ENCODE measurements at places on chromosomes 3 and 15.

DNA sequence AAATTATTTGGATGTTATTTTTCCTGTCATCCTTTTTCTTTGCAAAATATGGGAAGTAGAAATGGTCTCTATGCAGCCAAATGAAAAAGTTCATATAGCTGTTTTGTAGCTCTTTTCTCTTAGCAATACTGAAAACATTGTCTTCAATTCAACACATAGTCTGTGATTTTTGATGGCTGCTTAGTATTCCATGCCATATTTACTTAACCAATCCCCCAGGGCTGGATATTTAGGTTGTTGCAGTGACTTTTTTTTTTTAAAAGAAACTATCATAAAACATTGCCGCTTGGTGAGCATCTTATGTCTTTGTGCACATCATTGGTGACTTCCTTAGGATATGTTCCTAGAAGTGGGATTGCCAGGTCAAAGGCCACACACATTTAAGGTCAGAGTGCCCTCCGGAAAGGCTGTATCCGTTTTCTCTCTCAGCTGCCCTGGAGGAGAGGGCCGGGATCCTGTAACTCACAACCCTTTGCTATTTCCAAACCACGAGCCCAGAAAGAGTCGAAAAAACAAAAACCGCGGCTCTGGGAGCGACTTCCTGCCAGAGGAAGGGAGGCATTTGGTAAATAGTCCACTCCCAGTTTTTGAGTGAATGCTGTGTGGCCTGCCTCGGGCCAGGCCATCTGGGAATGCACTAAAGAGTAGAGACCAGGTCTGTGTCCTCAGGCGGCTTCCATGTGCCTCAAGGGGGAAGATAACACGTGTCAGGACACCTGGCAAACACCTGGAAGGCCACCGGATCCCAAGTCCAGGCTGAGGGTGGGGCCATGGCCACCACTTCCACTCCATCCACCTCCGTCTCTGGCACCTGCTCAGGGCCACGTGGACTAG is 41.9 kb downstream of the SMAD6 start:
- no peak for DNase-seq

DNA sequence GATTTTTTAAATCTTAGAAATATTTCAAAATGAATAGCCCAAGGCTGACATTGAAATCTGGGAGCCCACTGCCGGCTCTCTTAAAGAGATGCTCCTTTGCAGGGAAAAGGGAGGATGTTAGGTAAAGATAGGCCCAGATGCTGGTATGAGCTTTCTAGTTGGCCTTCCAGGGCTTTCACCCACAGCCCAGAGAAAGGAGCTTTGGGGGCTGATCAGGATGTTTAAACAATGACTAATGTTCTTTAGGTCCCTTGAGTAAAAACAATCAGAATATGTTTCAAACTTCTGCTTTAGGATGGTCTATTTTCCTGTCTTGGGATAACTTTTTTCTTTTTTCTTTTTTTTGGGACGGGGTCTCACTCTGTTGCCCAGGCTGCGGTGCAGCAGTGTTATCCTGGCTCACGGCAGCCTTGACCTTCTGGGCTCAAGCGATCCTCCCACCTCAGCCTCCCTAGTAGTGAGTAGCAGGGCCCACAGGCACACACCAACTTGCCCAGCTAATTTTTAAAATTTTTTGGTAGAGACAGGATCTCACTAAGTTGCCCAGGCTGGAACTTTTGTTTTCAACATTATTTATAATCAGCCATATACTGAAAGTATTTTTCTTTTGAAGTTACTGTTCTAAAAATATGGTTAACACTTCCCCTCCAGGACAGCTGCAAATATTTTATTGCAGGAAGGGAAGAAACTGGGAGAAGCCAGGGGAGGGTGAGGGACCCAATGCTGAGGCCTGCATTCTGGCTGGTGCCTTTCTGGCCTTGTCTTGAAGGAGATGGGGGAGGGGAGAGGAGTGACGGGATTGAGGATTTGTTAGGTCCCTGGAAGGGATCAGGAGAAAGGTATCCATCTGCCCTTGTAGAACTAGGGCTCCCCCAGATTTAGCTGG is 70.1 kb downstream of the TRAK1 start:
- no peak for DNase-seq

- DNase-seq: no peak
Observed at GRCh38 chr15:68994149-68994548, 20.3 kb upstream of the NOX5 start.

- DNase-seq: no peak
Observed at GRCh38 chr15:31338318-31338878, 11.8 kb downstream of the KLF13 start.

DNA sequence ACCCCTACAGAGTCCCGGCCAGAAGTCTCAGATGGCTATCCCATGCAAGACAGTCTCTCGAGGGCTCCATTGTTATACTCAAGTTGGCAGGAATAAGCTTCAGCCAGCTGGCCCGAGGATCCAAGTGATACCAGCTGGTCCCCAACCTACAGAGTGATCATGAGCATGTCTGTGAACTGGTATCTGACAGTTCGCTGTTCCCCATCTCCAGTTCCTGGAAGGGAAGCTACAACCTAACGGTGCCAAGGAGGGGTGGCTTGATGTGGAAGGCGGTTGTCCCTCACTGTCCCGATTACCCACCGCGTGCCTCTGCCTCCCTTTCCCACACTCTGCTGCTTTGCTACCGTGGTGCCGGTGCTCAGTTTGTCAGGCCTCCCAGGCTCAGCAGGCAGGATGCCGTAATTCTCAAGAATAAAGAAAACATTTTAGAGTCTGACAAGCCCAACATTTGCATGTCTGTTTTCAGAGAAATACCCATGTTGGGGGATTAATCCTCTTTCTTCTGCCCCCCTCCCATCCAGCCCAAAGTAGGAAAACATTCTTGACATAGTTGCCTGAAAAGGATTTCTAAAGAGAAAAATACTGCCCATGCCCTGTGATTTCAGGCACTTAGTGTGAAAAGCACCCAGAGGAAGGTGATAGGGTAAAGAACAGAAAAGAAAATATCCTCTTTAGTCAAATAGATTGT is 49.4 kb upstream of the HES1 start:
- no peak for DNase-seq

DNA sequence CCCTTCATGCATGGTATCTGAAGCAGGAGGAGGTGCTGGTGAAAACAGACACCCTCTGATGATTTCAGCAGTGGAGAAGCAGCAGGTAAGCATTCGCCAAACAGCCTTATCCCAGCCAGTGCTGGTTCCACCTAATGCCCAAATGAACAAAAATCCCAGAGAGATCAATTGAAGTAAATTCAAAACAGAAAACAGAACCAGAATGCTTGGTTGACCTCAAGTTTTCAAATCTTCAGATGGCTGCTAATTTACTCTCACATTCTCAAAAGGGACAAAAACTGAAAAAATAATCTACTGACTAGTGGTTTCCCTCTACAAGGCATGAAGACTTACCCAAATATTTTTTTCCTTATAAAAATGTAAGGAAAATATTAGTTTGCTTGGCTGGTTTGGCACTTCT is 87.0 kb upstream of the MYO5C start:
- DNase-seq: no peak

- DNase-seq: no peak
Observed at GRCh38 chr15:22952796-22953579, 27.2 kb downstream of the CYFIP1 start.

DNA sequence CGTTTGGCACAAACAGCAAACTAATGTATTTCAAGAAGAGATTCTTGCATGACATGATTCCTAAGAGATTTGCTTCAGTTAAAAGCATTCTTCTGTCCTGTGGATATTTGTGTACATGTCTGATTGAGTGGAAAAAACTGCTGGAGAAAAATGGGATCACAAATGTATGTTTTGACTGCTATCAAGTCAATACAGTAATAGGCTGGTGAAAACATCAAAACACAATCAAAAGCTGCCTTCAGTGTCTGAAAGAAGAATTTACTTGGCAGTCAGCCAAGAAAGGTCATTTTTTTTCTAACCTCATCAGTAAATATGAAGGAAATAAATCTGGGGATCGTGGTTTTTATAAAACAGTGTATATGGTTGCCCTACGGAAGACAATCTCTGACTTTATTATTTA is 1214.8 kb downstream of the NSUN3 start:
- DNase-seq: no peak

GRCh38 chr3:101388706-101389105 is 68.3 kb upstream of the IMPG2 start:
- DNase-seq: no peak

DNA sequence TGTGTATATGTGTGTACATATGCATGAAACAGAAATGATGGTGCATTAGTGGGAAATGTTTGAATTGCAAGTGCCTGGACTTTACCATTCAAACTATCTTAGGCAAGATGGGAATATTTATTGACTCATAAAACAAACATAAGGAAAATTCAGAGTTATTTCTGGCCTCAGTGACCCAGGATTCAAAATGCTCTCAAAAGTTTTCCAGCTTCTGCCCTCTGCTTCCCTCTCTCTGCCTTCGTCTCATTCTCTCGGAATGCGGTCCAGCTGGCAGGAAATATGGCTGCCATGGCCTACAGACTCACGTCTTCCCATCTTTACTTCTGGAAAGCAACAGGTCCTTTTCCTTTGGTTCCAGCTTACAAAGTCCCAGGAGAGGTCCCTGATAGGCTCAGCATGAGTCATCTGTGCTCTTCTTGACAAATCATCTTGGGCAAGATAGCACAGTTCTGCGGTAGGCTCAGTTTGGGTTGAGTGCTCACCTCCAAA is 8.7 kb upstream of the ZNF774 start:
- no peak for DNase-seq

DNA sequence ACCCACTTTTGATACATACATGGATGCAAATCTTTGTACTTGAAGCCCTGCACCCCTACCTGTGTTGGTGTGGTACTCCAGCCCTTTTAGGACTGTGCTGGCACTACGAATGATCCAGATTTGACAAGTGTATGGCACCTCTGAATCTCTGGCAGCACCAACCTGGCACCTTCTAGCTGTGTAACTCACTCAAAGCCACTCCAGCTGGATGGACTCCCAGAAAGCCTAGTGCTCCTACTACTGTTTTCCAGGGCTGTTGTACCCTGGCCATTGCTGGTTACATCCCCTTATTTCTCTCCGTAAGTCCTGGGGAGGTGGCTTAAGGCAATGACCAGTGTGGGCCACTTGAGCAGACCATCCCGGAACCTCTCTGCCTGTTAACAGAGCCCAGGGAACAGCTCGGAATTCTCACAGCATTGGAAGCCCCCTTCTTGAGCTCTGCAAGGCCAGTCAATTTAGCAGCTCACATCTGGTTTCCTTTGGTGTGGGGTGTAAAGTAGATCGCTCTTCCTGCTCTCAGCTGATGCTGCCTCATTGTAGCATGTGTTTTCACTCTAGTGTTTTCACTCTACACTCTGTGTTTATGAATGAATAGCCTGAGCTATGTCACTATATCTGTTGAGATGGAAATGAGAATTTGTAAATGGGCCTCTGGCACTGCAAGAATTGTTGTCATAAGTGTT is 12.2 kb downstream of the CALML4 start:
- no peak for DNase-seq

DNA sequence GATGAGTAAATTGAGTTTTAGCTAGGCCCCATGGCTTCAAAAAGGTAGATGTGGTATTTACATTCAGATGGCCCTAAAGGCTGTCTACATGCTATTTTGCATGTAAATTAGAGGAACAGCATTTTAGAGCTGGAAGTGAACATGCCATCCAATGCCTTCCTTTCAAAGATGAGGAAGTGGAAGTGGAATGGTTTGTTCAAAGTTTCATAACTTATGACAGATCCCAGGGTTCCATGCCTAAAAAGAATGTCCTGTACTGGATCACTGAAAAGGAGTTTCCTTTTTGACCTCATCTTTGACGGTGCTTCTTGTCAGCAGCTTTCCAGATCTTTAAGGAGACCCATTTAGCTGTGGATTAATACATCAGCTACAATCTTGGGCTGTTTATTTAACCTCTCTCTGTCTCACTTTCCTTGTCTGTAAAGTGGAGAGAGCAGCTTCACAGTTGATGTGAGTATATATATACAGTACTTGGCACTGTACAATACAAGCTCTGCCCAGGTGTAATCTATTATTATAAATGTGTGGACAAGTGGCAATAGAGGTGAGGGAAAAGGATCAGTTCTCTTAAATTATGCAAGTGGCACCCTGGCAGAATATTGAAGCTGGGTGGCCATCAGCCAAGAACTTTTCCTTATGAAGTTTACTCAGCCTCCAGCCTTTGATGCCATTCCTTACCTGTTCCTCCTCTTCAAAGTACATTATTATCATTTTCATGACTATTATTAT is 68.7 kb upstream of the GOLGA8B start:
- DNase-seq: no peak

GRCh38 chr3:133711013-133711412 is 35.2 kb upstream of the TF start:
- no peak for DNase-seq

DNA sequence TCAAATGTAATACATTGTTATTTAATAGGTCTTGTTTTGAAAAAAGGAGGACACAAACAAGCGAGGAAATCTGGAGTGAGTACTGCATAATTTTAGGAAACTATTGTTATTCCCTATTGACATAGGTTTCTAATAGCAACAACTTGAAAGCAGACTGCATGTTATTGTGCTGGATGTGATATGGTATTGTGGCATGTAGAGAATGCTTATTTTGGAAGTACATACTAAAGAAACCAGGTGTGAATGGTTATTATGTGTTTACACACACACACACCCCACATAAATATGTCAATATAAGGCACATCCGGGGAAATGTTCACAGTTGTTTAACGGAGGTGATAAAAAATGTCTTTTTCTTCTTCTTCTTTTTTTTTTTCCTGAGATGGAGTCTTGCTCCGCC is 5.9 kb upstream of the MORF4L1 start:
- DNase-seq: no peak

DNA sequence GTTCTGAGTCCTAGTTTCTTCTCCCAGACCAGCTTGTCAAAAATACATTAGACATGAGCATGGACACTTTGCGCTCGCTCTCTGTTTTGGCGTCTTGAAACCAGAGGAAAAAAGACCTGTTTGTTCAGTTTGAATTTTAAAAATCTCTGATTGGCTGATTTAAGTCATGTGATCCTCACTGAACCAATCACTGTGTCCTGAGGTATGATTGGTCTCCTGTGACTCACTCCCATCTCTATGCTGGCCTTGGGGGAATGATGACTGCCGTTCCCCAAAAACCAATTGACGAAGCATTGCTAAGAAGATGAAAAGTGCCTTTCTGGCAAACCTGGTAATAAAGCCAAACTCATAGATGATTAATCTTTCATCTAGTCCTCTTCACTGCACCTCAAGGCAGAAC is 256.5 kb downstream of the IL5RA start:
- no peak for DNase-seq

DNA sequence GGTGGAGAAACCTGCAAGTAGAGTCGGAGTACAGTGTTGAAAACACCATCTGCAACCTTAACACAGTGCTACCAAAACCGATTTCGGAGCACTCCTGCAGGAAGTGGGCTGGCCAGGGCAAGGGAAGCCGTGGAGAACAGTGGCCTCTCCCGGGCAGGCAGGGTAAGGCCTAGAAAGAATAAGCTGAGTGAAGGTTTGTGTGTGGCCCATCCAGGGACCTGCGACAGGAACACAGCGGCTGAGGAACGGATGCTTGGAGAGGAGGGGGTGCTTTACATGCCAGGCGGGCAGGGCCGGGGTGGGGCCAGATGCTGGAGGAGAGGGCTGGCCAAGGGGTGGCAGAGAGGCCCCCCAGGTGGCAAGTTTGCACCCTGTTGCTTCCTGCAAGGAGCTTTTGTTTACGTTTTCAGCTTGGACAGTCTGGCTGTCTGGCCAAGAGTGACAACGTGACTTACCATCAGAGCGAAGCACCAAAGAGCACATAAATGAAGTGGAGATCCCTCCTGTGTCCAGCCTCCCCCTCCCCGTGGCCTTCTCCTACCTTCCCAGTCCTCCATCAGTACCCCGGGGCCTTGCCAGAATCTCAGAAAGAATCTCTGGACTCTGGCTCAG is 156.5 kb downstream of the PGPEP1L start:
- DNase-seq: peak; percentile 21
